ENCODE measurements at places on chromosomes 4 and X.

GRCh38 chrX:49257846-49258748, 6.4 kb downstream of the FOXP3 start:
- no peak for DNase-seq

DNA sequence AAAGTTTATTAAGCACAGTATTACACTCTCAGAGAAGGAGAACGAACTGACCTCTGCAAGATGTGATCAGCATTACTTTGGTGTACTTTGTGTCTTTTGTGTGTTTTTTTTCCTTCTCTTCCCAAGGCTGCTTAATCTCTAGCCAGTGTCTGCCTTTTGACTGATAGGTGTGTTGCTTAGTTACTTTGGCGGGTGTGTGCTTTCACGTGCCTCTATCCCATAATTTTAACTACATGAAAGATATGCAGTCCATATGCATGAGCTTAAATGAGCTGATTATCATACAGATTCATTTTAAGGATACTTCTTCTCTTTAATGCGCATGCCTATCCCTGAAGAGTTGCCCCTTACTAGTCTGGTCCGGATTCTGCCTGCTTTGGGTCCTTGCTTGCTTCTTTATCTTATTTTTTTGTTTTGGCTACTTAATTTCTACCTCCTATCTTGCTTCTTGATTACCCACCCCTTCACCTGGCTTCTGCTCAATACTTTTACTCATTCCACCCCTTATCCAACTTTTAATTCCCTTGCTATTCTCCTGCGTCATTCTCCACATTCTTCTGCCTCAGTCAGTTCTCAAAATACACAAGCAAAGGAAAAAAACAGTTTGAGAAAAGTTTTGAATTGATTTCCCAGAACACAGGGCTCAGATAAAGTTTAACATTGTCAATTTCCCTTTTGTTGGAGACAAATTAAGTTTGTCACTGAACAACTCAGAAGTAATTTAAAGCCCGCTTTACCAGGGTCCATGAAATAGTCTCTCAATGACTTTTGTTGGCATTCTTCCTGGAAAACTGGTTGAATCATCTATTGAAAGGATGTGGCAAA, 182.0 kb downstream of the TENT5D start:
- no peak for DNase-seq

DNA sequence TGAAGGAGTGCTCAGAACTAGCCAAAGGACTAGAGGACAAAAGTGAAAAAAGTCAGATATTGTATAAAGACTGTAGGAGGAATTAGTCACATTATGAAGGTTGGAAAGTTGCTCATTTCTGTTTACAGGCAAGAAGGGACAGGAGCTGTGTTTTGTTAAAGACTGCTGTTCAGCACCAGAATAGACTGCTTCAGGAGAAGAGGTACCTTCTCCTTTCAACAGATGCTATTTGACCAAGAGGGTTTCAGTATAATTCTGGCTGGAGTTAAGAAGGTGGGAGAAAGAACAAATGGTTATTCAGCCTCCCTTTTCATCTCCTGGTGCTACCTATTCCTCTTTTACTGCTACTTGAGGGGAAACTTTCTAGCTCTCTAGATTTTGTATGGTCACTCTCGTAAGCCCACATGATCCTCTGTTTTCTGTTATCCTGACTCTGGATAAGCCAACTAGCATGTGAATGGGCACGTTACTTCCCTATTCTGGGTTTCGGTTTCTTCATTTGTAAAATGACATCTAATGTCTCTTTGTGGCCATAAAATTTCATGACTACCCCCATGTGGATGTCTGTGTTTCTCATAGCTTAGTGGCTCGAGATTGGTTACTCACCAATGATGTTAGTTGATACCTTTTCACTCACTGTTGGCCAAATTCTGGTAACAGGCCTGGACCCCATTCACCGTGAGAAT, 68.9 kb downstream of the SH2D1A start:
- no peak for DNase-seq

- DNase-seq = peak; percentile 80
These were observed 119.1 kb upstream of the TRIM2 start for GRCh38 chr4:153084980-153085630.

DNA sequence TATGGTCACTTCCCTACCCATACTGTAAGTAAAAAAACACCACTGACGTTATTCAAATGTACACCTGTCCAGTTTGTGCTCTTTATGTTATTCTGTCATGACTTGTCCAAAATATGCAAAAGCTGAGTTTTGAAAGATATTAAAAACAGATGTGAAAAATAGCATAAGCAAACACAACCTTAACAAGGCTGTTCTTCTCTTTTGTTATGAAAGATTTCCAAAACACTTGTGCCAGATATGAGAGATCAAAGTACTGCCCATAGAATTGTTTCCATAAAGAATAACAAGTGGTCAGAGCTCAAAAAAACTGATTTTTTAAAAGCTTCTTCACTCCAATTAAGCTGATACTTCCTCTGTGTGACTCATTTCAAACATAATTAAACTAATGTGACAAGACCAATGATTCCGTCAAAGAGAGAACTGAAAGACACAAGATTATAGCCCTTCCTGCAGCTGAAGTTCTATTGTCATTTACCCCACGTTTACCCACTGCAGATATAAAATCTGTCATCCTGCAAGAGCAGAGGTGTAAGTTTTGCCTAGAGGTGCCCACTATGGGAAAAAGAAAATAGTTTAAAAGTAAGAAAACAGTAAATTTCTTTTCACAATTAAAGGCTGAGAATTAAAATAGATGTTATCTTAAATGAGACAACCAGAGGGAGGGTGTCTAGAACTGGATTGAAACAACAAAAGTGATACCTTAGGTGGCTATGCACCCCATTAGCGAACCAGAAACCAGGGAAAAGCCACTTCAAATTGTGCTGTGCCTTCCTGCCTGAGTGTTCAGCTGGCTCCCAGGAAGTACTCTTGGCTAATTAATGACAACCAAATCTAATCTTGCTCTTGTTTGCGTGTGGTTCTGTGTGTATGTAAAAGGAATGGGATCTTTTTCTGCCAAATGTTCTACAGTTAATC, 30.1 kb downstream of the RASSF6 start:
- DNase-seq = no peak

DNA sequence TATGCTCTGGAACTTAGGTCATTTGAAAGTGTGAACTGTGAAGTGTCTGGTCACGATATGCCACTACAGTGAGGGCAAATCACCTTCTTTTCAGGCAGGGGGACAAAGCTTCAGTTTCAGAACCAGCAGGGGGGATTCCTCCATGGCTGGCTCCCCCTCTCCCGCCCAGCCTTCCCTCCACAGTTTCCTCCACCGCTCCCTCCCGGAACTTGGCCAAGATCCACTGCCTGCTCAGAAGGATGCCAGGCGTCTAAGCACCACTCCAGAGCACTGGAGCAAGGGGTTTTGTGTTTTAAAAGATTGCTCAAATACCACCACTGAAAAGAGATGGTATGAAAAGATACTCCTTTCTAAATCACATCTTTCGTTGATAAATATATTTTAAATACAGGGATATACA, 126.9 kb downstream of the ELOVL6 start:
- DNase-seq = no peak

DNA sequence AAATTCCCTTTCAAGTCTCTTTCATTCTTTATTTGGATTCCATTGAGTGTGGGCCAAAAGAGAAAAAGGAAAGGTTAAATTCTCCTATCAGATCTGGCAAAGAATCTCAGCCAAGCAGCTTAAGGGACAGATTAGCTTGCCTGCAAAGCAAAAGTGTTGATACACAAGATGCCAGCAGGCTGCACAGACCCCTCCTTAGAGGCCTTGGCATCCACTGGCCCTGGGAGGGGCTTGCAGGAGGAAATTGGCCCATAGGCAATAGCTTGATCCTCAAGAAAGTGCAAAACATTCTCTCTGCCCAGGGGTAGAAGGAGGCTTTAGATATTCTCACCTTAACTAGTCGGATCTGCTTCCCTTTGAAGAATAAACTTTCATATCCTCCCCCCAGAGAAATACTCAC, 300.4 kb upstream of the CPEB2 start:
- DNase-seq = no peak

DNA sequence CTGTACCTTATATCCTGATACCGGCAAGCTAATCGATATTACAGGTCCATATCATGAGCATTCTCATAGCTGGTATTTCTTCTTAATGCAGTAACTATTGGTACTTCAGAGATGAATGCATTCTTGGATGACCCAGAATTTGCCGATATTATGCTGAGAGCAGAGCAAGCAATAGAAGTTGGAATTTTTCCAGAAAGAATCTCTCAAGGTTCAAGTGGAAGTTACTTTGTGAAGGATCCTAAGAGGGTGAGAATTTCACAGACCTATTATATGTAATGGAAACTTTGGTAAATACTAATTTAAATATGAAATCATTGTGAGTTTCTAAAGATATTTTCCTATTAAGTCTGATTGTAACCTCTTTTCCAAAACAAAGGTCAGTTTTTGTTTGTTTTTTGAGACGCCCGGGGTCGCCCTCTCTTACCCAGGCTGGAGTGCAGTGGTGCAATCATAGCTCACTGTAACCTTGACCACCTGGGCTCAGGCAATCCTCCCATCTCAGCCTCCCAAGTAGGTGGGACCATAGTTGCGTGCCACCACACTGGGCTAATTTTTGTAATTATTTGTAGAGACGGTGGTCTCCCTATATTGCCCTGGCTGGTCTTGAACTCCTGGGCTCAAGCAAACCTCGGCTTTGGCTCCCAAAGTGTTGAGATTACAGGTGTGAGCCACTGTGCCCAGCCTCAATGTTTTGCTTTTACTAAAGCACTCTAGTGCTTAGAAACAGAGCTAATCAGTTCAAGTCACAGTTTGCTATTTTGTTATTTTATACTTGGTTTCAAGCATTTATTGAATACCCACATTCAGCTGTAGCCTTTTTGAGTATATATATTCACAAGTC, 18.6 kb downstream of the PI4K2B start:
- DNase-seq = no peak

DNA sequence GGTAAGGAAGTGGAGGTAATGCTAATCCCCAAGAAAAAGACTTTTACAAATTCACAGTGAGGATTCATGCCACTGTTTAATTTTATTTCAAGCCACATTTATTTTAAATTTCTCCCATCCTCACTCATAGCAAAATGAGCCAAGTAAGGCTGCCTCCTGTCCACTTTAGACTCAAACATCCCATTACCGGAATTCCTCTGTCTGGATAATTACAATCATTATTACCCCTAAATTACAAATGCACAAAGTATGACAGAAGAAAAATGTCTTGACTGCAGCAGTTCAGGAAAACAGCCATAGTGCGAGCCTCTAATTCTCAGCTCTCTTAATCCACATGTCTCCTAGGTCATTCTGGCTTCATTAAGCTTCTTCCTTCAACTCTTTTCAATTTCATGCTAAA, 57.0 kb downstream of the MAPK10 start:
- DNase-seq = no peak

DNA sequence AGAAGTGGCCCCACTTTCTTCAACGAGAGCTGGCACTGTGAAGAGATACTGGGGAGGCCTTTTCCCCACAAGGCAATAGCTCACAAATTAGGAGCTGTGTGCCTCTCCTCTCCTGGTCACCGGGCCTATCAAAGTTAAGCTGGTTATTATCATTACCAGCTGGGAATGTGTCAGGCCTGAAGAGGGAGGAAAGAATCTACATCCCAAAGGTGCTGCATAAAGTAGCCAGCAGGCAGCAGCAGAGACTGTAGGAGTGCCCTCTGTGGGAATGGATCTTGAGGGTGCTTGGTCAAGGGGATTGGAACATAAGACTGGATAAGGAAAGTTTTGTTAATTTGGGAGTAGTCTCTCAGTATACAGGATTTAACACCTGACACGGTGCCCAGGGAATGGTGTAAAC, 9.1 kb upstream of the TMPRSS11D start:
- DNase-seq = no peak

GRCh38 chr4:15906020-15906443, 32.5 kb downstream of the FGFBP1 start:
- DNase-seq = no peak

DNA sequence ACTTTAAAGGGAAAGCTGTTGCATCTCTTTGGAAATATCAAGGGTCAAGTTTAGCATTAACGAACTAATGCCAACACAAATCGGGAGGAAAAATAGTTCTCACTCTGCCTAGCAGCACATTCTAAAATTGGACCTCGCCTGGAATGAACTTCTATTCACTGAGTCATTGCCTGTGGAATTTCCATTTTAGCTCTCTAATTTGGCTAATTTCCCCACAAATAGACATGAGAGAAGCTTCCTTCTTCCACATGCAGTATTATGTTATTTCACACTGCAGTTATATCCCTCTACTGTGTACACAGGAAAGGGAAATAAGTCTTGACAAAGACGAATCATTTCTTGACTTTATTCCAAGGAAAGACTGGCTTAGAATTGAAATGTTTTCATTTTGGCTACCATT, 9.3 kb downstream of the ZXDA start:
- no peak for DNase-seq

DNA sequence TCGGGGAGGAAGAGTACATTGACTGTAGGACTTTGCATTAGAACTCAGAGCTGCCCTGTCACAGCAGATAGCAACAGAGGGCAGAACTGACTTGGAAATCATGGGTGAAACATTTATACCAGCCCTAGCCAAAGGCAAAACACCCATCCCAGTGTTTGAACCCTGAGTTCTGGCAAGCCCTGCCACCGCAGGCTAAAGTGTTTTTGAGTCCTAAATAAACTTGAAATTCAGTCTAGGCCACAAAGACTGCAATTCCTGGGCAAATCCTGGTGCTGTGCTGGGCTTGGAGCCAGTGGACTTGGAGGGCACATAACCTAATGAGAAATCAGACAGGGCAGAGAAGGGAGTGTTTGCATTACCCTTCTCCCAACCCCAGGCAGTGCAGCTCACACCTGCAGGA, 1015.7 kb downstream of the FSTL5 start:
- no peak for DNase-seq

- DNase-seq = no peak
These were observed 611.4 kb downstream of the KCTD8 start for GRCh38 chr4:43837171-43837570.

- no peak for DNase-seq
These were observed 7.8 kb upstream of the HERC3 start for GRCh38 chr4:88584471-88584900.

DNA sequence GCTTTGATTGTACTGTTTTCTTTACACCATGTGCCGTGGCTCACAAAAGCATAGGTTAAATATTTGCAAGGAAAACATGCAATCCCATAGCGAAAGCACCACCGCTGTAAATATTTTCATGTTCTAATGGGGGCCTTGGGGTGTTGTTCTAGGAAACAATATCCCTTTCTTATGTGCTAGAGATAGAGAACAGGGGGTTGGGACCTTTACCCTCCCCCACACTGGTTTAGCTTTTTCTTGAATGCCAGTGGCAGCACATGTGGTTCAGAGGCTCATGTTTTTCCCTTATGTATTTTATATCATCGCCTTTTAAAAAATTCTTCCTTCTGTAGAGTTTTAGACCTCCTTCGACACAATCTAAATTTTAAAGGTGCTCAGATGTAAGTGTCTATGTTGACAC, 422.6 kb upstream of the TENM3 start:
- no peak for DNase-seq

DNA sequence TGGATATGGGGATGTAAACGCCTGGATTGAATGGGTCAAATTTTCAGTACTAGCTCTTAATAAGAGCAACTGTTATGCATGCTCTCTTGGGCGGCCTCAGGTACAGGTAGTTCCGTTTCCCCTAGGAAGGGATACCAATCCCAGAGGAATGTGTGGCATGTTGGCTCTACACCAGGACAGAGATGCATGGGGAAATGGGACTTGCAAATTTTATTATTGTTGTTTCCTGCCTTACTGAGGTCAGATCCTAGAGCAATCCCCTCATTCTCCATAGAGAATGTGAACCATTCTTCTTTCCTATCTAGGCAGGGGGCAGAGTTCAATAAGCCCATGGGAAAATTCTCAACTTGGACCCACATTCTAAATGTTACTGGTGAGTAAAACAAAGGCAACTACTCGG, 361.8 kb upstream of the FGF16 start:
- DNase-seq = no peak
